ENCODE measurements at places on chromosomes 7 and 10. TPM values are rescaled to one million over a fixed set of nuclear protein-coding genes. Genes with fewer than 3 reads are reported as not detected.
A peak's percentile ranks its signal among the peaks of the same experiment; 100 is the strongest.

DNA sequence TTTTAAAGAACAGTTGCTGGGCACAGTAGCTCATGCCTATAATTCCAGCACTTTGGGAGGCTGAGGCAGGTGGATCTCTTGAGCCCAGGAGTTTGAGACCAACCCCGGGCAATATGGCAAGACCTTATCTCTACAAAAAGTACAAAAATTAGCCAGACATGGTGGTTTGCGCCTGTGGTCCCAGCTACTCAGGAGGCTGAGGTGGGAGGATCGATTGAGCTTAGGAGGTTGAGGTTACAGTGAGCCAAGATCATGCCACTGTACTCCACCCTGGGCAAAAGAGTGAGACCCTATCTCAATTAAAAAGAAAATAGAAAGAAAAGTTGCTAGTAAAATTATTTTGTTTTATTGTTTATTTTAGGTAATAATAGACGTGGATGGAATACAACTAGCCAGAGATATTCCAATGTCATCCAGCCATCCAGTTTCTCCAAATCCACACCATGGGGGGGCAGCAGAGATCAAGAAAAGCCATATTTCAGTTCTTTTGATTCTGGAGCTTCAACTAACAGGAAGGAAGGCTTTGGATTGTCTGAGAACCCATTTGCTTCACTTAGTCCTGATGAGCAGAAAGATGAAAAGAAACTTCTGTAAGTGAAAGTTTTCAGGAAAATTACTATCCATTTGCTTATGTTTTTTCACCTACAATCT, 3.0 kb downstream of the NUP42 start:
- H3K4me1 ChIP-seq, result peaks cover 30% of the 10 kb centered on the region
- no peaks in the 10 kb centered on the region for H3K27me3 ChIP-seq
- no peak overlapping the region for H3K4me3 ChIP-seq
- peaks cover 20% of the 10 kb centered on the region for H3K36me3 ChIP-seq

DNA sequence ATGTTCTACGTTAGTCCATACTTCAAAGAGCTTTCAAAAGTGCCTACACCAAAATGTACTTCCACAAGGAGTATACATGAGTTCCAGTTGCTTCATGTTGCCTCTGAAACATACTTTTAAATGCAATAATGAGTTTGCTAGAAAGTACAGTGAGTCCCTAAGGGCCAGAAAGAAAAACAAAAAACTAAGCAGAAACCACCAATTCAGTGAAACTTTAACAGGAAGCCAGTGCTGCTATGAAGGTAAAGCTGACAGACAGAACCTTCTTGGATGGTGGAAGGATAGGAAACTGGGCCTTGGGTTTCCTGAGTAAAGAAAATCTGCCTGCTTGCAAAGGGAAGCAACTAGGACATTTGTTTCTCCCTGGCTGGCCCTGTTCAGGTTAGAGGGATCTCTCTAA, 104.2 kb downstream of the CTTNBP2 start:
- no peaks in the 10 kb centered on the region for H3K27me3 ChIP-seq
- H3K36me3 ChIP-seq, result no peaks in the 10 kb centered on the region
- no peak for DNase-seq

GRCh38 chr10:34008656-34009055, 674.2 kb upstream of the NRP1 start:
- H3K4me3 ChIP-seq, result no peak overlapping the region
- peaks cover 2% of the 10 kb centered on the region for H3K36me3 ChIP-seq
- no peak overlapping the region for H3K27ac ChIP-seq
- no peak for DNase-seq

DNA sequence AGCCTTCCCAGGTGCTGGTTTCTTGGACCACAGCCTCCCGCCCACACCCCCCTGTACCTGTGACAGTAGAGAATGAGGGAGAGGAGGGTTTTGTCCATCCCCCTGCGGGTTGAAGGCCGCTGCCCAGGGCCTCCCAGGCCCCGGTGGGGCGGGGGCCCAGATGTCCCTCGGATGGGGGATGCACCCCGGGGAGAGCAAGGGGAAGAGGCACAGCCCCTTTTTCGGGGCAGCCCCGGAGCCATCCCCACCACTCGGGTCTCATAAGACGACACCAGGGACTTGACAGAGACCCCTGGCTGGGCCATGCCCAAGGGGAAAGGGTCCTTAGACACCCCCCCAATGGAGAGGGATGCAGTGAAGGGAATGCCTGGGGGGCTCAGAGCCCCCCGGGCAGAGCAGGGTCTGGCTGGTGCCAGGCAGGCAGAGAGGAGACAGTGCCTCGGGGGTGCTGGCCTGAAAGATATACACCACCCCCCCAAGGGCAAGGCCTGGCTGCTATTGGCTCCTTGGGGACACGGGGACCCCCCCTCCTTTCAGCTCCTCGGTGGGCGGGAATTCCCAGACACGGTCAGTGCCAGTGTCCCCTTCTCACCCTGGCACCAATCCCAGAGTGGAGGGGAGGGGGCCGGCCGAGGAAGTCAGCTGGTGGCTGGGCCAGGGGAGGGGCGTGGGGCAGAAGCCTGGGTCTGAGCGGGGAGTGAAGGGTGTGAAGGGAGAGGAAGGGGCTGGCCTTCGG, 3.7 kb upstream of the SPACDR start:
- H3K36me3 ChIP-seq, result peaks cover 2% of the 10 kb centered on the region
- H3K4me3 ChIP-seq, result no peak overlapping the region
- H3K4me1 ChIP-seq, result peaks cover 17% of the 10 kb centered on the region
- H3K27ac ChIP-seq, result no peak overlapping the region
- DNase-seq, result no peak

GRCh38 chr7:7867846-7868571, 100.6 kb upstream of the GLCCI1 start:
- no peaks in the 10 kb centered on the region for H3K4me1 ChIP-seq
- no peak overlapping the region for H3K4me3 ChIP-seq
- H3K36me3 ChIP-seq, result peaks cover 2% of the 10 kb centered on the region
- DNase-seq, result no peak
- no peaks in the 10 kb centered on the region for H3K27me3 ChIP-seq

- DNase-seq, result no peak
- H3K27me3 ChIP-seq, result no peaks in the 10 kb centered on the region
- H3K4me3 ChIP-seq, result peak within 1 kb of the TSS; percentile 76
- peaks cover 13% of the 10 kb centered on the region for H3K36me3 ChIP-seq
Measured at GRCh38 chr7:1087952-1088920, at the start of gene GPER1. Gene GPER1 (plus strand): TSS chr7:1088113. CDS start chr7:1091729, 3,616 bp downstream.

Gene LRRD1
- not detected for total RNA-seq

Gene PDSS1
- 3.8 TPM for total RNA-seq

Gene SPRN
- 2.2 TPM for total RNA-seq

DNA sequence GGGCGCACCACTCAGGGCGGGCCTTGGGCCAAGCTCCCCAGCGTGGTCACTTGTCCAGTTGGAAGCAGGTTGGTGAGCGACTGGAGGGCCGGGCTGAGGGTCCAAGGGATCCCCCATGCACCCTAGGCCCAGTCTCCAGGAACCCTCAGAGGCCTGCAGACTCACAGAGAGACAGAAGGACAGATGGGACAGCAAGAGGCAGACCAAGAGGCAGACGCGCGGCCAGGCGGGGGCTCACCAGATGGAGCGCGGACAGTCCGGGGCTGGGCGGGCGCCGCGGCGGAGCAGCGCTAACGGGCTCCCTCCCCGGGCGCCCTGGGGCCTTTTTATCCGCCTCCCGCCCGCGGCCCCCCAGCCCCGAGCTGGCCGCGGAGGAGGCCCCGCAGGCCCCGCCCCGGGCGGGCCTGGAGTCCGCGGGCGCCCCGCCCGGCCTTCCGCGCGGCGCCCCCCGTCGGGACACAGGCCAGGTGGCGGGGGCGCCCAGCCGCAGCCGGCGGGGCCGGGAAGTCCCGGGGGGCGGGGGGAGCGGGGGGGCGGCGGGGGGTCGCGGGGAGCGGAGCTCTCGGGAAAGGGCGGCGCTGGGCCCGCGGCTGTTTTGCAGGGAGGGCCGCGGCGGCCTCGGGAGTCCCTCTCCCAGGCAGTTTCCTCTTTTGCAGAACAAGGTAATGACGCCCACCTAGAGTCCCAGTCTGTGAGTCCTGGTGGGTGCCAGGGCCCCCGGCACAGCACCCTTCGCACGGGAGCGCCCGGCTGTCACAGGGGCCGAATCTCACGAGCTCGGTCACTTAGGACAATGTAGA, at the start of gene LOXL4:
LOXL4 (minus strand) TSS at position 301 of the 800 bp plus-strand sequence. CDS start 5,175 bp downstream, outside the sequence.
- H3K27me3 ChIP-seq, result no peaks in the 10 kb centered on the region
- peak within 1 kb of the TSS; percentile 77 for H3K27ac ChIP-seq
- DNase-seq, result peak; percentile 81
- no peaks in the 10 kb centered on the region for H3K36me3 ChIP-seq

- H3K27ac ChIP-seq, result no peak overlapping the region
- no peaks in the 10 kb centered on the region for H3K36me3 ChIP-seq
- H3K4me3 ChIP-seq, result no peak overlapping the region
- DNase-seq, result no peak
- no peaks in the 10 kb centered on the region for H3K27me3 ChIP-seq
Measured at GRCh38 chr10:123097039-123097438, 38.7 kb upstream of the HMX3 start.

GRCh38 chr10:16292366-16292765, 144.4 kb upstream of the PTER start:
- DNase-seq, result no peak
- no peak overlapping the region for H3K27ac ChIP-seq
- H3K36me3 ChIP-seq, result no peaks in the 10 kb centered on the region

- no peak overlapping the region for H3K4me3 ChIP-seq
- H3K27me3 ChIP-seq, result no peaks in the 10 kb centered on the region
- no peak for DNase-seq
- peaks cover 14% of the 10 kb centered on the region for H3K4me1 ChIP-seq
Measured at GRCh38 chr10:93160829-93161228, 87.1 kb downstream of the CYP26A1 start.

Gene UNC5B
- 13.0 TPM for total RNA-seq

DNA sequence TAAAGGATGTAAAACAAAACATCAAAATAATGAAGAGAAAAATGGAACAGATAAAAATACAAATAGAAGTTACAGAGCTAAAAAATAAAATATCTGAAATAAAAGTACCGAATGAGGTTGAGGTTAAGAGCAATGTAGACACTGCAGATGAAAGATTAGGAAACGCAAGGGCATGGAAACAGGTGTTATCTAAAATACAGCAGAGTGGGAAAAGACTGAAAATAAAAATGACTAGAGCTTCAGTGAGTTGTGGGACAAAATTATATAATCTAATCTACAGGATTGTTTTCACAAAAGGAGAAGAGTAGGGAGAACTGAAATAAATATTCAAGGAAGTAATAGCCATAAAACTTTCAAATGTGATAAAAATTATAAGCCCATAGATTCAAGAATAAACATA, 123.8 kb downstream of the PTEN start:
- H3K27me3 ChIP-seq, result no peaks in the 10 kb centered on the region
- no peak overlapping the region for H3K27ac ChIP-seq
- H3K4me1 ChIP-seq, result peaks cover 6% of the 10 kb centered on the region
- no peak for DNase-seq
- peaks cover 4% of the 10 kb centered on the region for H3K36me3 ChIP-seq
- no peak overlapping the region for H3K4me3 ChIP-seq

Gene SYNPO2L
- not detected for total RNA-seq

GRCh38 chr10:62738916-62739315, 65.6 kb upstream of the ADO start:
- H3K4me1 ChIP-seq, result no peaks in the 10 kb centered on the region
- no peak overlapping the region for H3K4me3 ChIP-seq
- H3K36me3 ChIP-seq, result no peaks in the 10 kb centered on the region
- no peaks in the 10 kb centered on the region for H3K27me3 ChIP-seq

DNA sequence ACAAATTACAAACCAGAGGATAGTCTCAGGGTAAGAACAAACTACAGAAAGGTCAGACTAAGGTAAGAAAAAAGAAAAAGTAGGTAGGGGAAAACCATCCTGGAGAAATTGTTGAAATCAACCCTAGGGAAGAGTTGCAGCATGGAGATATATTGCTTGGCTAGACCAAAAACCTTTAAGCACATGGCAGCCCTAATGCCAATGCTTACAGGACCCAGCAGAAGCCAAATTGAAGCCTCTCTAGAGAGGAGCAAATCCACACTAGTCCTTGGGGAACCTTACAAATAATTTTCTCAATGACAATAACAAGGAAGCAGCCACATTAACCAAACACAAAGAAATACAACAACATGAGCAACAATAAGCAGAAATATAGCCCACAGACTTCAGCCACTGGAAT, 81.9 kb downstream of the CNOT4 start:
- H3K36me3 ChIP-seq, result peaks cover 9% of the 10 kb centered on the region
- H3K4me3 ChIP-seq, result no peak overlapping the region
- no peak overlapping the region for H3K27ac ChIP-seq

DNA sequence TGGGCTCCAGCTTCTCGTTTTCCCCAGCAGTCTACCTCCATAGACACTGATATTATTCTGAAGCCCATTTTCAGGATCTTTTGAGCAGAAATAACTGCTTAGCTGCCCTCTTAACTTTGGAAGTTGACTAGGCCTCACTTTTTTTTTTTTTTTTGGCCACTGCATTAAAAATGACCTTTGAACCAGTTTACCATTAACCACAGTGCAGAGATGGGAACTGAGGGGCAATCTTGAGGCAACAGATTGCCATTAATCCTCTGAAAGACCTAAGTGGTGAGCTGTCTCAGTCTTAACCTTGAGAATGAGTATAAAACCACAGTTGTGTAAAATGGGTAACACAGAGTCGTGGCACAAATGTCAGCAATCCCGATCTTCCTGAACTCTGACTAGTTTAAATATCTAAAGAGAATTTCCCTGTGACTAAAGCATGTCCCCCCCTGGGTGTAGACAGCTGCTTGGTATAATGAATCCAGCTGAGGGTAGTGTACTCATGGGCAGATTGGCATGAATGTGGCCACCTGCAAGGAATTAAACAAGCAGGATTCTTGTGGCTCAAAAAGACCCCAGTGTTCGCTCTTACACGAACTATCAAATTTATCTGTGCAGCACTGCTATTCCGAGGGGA, 46.1 kb upstream of the FMC1 start:
- H3K27ac ChIP-seq, result no peak overlapping the region
- H3K4me1 ChIP-seq, result peaks cover 7% of the 10 kb centered on the region
- no peaks in the 10 kb centered on the region for H3K27me3 ChIP-seq
- DNase-seq, result no peak

- no peak overlapping the region for H3K4me3 ChIP-seq
- peaks cover 1% of the 10 kb centered on the region for H3K4me1 ChIP-seq
- H3K27ac ChIP-seq, result no peak overlapping the region
Measured at GRCh38 chr10:11725912-11726311, 16.3 kb upstream of the ECHDC3 start.

GRCh38 chr10:74282151-74282847, 131.3 kb downstream of the ADK start:
- H3K36me3 ChIP-seq, result peaks cover 4% of the 10 kb centered on the region
- DNase-seq, result no peak
- H3K4me3 ChIP-seq, result no peak overlapping the region
- peak overlapping the region; percentile 86 for H3K27ac ChIP-seq

DNA sequence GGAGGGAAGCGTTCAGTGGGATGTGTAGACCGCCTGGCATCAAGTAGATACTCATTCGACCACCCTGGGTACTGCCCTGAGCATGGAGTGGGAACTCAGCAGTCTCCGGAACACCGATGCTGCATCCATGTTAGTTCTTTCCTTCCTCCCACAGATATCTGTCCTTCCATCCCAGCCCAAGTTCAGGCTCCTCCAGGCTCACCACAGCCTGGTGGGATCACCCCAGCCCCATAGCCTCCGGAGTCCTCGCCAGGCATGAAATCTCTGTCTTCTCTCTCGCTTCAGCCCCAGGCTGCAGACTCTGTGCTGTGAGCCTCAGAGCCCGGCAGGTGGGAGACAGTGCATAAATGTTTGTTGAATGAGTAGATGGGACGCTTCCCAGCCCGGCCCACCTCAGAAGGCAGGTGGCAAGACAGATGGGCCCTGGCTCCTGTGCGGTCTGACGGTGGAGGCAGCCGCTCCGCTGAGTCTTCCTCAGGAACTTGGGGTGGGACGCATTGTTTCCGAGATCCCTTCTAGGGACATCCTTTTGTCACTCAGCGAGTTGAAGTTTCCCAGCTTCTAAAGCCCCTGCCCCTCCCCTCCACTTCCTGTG, 42.9 kb downstream of the ELFN1 start:
- DNase-seq, result no peak
- no peak overlapping the region for H3K27ac ChIP-seq
- H3K27me3 ChIP-seq, result no peaks in the 10 kb centered on the region
- peaks cover 6% of the 10 kb centered on the region for H3K4me1 ChIP-seq
- peaks cover 2% of the 10 kb centered on the region for H3K36me3 ChIP-seq

Measured in osteocyte (in vitro differentiated cells).